ENCODE measurements at places on chromosomes 4 and X.

DNA sequence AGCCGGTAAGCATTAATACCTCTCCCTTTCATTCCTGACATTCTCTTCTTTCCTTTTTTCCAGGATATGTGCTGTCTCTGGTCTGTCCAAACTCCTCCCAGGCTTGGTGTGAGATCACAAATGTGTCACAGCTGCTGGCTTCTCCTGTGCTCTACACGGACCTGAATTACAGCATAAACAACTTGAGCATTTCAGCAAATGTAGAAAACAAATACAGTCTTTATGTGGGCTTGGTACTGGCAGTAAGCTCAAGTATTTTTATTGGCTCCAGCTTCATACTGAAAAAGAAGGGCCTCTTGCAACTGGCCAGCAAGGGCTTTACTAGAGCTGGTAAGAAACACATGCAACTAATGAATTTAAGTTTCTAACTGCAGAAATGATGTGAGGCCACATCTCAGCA lies 8.4 kb downstream of the NIPAL1 start:
- no peak for DNase-seq

DNA sequence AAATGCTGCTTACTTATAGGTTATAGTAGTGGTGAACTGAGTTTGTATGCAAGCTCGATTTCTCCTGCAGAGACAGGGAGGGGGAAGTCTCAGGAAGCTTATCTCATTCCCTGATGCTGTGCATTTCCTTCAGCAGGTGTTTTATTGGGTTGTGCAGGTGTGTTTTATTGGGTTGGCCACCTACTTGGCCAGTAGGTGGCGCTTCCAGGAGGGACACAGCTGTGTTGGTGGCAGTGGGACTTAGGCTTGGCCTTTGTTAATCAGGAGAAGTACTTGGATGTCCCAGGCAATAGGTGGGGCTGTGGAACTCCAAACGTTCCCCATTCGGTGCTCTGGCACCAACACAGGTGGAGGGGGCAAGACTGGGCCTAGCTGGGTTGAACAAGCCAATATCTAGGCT lies 196.0 kb upstream of the DCAF8L1 start:
- no peak for DNase-seq

- no peak for DNase-seq
Observed at GRCh38 chrX:19579485-19579884, 64.2 kb upstream of the MAP3K15 start.

GRCh38 chr4:24091639-24092233 lies 201.9 kb upstream of the PPARGC1A start:
- no peak for DNase-seq

GRCh38 chr4:25527034-25527433 lies 128.6 kb upstream of the SLC34A2 start:
- no peak for DNase-seq

- no peak for DNase-seq
Observed at GRCh38 chr4:125986307-125986706, 671.6 kb downstream of the FAT4 start.

DNA sequence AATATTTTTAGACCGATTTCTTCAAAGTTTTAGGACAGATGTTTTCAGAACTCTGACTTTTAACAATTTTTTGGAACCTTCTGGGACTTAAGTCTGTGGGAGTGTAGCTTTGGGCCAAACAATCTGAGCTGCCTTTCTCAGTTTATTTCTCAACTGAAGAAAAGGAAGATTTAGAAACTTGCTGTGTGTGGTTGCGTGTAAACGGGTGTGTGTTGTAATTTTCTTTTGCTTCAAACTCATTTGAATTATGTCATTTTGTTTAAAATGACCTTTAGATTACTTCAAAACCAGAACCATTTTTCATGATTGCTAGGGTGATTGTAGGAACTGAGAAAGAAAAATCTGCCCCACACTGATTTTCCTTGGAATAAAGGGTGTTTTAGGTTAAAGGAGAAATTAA lies 577.7 kb upstream of the GALNTL6 start:
- no peak for DNase-seq

GRCh38 chrX:24515447-24515846 lies 50.4 kb downstream of the PDK3 start:
- DNase-seq: no peak

- DNase-seq: no peak
Observed at GRCh38 chrX:65990702-65991101, 49.2 kb downstream of the VSIG4 start.

GRCh38 chr4:168831919-168832762 lies 177.9 kb downstream of the CBR4 start:
- no peak for DNase-seq

GRCh38 chrX:11953615-11954014 lies 184.7 kb upstream of the FRMPD4 start:
- DNase-seq: peak; percentile 30

DNA sequence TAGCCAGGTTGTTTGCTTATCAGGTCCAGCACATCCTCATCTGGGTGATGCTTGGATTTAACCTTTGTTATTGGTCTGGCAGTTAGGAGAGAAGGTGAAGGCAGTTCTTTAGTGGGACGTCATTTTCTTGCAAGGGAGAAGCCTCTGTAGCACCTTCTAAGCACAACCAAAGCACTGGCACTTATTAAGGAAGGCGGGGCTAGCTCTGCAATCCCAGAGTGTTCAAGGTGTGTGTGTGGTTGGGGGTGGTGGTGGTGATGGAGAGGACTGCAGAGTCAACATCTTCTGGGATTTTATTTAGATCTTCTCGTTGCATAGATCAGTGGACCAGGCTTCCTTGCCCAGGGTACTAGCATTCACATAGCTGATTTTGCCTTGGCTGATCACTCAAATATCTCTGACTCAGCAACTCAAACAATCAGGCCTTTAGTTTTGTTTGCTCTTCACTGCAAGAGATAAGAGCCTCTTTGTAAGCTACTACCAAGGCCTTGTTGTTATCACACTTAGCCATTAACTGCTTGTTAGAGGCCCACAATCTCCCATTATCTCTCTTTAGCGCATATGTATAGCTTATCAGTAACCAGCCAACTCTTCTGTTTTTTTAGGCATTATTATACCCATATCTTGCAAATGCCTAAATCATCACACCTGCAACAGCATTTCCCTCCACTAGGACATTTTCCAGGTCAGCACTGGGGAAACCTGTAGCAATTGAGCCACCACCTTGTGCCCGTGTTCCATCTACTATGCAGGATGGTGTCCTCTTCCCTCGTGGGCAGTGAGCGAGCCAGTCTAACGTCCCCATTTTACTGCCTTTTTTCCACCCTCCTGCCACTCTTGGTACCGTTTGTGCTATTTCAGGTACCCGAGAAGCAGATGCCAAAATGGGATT lies 36.5 kb upstream of the LINC00632 start:
- DNase-seq: no peak

DNA sequence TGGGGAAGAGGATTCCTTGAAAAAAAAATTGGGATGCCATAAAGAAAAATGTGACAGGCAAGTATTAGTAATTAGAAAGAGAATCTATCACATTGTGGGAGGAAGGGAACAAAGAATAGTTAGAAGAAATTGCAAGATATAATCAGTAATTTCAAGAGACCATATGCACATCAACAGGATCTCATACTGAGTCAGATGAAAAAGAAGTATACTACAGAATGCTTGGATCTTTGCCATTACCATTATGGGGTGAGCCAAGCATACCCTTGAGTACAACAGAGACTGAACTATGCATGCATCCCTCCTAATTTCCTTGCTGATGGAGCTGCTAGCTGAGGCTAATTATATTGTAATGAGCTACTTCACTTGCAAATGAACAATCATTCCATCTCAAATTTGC lies 287.6 kb downstream of the PAPSS1 start:
- DNase-seq: no peak

DNA sequence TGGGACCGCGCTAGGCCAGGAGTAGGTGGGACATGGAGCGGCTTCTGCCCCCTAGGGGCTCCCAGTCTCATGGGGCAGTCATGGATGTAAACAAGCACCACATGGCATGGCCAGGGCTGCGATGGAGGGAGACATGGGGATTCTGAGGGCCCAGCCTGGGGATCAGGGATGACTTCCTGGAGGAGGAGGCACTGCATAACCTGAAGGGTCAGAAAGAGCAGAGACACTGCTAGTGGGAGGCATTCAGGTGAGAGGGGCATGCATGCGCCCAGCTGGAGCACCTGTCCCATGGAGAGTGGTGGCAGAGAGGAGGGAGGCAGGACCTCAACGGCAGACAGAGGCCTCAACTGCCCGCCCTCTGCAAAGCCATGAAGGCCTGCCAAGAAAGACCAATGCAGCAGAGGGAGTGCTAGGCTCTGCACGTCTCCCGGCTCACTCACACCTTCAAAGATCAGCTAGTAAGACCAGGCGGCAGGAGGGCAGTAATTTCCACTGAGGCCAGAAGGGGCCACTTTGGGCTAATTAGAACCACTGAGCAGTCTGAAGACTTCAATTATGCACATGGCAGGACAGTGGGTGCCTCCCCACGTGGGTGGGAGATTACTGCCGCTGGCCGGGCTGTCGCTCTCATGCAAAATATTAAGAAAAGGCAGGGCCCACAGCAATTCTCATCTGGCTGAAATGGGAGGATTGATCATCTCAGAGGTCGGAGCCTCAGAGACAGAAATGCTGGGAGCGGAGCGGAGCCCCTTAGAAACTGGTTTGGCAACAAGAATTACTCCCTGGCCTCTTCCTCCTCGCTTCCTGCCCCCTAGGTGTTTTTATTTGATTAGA lies 69.6 kb downstream of the PPP2R2C start:
- DNase-seq: no peak

DNA sequence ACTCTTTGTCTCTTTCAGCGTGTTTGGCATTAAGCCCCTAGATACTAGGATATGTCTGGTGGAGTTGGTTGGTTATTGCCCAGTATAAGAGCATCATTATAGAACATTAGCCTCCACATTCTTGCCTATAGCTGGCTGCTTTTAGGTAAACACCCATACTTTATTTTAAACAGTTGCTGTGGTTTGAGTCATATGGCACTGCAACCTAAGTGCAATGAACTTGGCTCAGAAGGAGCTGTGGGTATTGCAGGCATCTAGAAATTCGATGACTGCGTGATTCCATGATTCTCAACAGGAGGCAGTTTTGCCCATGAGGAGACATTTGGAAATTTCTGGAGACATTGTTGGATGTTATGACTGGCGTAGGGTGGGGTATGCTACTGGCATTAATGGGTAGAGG lies 49.5 kb downstream of the DCLK2 start:
- no peak for DNase-seq

GRCh38 chrX:13900351-13900750 lies 83.5 kb upstream of the GPM6B start:
- no peak for DNase-seq

DNA sequence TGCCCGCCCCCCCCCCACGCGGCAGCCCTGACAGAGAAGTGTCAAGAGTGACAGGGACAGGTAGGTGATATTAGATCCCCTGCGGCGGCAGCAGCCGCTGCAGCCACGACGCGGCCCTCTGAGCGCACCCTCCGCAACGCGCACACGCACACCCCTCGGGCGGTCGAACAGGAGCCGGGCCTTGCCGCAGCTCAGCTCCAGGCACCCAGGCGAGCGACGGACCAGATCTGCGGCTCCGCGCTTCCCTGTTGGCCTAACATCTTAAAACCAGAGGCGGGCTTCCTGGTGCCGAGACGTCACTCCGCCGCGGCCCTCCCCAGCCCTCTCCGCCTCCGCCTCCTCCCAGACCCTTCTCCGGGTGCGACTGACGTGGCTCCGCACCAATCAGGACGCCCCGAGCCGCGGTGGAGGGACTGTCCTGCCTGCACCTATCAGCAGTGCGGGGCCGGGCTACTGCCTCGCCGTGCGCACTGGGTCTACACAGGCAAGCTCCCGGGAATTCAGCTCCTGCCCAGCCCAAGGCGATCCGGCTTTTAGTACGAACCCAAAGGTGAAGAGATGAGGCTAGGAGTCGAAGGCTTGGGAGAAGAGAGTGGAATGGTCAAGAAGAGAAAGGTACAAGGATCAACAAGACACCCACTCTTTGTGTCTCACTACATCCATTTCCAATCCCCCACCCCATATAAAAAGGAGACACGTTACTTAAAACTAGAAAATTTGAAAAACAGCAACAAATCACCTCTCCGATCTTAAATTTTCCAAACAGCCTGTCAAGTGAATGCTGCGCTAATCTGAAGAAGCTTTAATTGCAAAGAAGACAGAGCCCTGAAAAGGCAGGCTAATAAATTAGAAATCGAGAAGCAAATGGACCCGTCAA lies at the start of gene PITX2:
Gene PITX2 (minus strand): TSS at position 237 of the 877 bp plus-strand sequence. CDS start 617 bp downstream, outside the sequence.
- DNase-seq: peak; percentile 54

DNA sequence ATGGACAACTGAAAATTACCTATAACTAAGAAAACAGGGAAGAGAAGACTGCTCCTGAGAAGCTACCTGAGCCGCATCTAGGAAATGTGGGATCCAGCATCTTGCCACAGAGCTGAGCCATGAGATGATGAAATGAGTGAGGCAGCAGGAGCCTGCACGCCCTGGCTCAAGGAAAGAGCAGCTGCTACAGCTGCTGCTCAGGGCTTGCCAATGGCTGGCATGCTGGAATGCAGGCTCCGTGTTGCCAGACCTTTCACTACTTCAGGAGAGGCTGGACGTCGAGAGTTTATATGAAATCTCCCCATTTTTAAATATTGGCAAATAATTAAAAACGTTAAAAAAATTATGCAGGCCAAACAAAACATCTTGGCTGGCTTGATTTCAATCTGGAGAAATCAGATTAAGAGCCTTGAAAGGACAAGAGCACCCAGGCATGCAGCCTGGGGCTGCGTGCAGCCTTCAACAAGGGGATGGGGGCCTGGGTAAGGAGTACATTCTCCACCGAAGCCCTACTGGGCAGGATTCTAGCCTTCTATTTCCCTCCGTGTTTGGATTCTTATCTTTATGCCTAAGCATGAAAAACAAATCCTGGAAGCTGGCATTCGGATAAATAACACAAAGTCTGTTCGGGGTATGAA lies 227.6 kb downstream of the NR3C2 start:
- no peak for DNase-seq

GRCh38 chrX:20266810-20267606 lies at the start of gene RPS6KA3:
RPS6KA3 (minus strand) TSS chrX:20266909; CDS start chrX:20266632, 277 bp downstream.
- no peak for DNase-seq

GRCh38 chr4:166989886-166990285 lies 244.4 kb downstream of the SPOCK3 start:
- DNase-seq: no peak

- DNase-seq: no peak
Observed at GRCh38 chr4:112379306-112379705, 82.1 kb downstream of the ALPK1 start.

DNA sequence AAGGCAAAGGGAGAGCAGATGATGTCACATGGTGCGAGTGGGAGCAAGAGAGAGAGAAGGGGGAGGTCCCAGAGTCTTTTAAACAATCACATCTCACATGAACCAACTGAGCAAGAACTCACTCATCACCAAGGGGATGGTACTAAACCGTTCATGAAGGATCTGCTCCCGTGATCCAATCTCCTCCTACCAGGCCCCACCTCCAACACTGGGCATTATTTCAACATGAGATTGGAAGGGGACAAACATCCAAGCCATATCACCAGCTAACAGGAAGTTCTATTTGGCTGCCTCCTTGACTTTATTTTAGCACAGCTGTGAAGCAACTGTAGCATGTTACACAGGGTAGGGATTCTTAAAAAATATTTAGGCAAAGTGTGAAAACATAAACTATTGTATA lies 102.5 kb downstream of the DDIT4L start:
- DNase-seq: no peak

DNA sequence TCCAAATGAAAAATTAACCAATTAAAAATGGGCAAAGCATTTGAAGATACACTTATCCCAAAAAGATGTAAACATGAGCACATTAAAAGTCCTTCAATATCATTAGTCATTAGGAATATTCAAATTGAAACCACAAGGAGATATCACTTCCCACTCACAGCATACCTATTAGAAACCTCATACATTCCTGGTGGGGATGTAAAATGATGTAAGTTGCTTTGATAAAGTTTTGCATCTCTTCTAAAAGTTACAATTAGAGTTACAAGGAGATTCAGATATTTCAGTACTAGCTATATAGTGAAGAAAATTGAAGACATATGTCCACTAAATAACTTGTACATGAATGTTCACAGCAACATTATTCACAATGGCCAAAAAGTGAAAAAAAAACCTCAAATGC lies 1109.3 kb upstream of the LCORL start:
- DNase-seq: no peak

Data from retinal pigment epithelial cell (primary cell).